ENCODE measurements at places on chromosomes 7 and 10.

DNA sequence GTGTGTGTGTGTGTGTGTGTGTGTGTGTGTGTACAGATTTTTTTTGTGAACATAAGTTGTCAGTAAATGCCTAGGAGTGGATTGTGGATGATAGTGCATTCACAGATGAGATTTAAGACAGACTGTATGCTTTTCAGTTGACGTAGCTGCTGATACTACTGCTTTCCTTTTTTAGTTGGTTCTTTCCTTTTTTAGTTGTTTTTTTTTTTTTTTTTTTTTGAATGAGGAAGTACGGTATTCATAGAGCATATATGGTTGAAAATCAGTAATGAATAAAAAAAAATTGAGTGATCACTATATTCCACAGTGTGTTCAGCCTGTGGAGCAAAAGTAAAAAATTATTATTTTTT, 80.5 kb downstream of the RBM33 start:
- DNase-seq: no peak
- H3K4me1 ChIP-seq: peaks cover 42% of the 10 kb centered on the region
- peak overlapping the region; percentile 26 for H3K27ac ChIP-seq
- no peak overlapping the region for H3K4me3 ChIP-seq
- H3K27me3 ChIP-seq: no peaks in the 10 kb centered on the region

- no peaks in the 10 kb centered on the region for H3K36me3 ChIP-seq
- no peak for DNase-seq
- peaks cover 2% of the 10 kb centered on the region for H3K4me1 ChIP-seq
- no peak overlapping the region for H3K27ac ChIP-seq
Measured at GRCh38 chr10:100325158-100325557, 4.9 kb downstream of the PKD2L1 start.

GRCh38 chr10:78623578-78624215, 445.1 kb upstream of the ZMIZ1 start:
- DNase-seq: no peak
- H3K4me3 ChIP-seq: no peak overlapping the region
- H3K4me1 ChIP-seq: peaks cover 3% of the 10 kb centered on the region
- no peaks in the 10 kb centered on the region for H3K27me3 ChIP-seq
- H3K27ac ChIP-seq: no peak overlapping the region

GRCh38 chr10:71263376-71263775, 51.0 kb downstream of the UNC5B start:
- H3K4me3 ChIP-seq: no peak overlapping the region
- no peak for DNase-seq
- peaks cover 11% of the 10 kb centered on the region for H3K27me3 ChIP-seq

GRCh38 chr10:36269222-36269621, 627.1 kb upstream of the FZD8 start:
- no peak for DNase-seq
- H3K27me3 ChIP-seq: no peaks in the 10 kb centered on the region
- H3K4me1 ChIP-seq: peaks cover 8% of the 10 kb centered on the region

- H3K4me3 ChIP-seq: no peak overlapping the region
- peak overlapping the region; percentile 48 for H3K27ac ChIP-seq
- no peaks in the 10 kb centered on the region for H3K27me3 ChIP-seq
Measured at GRCh38 chr7:101519324-101520023, 109.6 kb downstream of the MYL10 start.

DNA sequence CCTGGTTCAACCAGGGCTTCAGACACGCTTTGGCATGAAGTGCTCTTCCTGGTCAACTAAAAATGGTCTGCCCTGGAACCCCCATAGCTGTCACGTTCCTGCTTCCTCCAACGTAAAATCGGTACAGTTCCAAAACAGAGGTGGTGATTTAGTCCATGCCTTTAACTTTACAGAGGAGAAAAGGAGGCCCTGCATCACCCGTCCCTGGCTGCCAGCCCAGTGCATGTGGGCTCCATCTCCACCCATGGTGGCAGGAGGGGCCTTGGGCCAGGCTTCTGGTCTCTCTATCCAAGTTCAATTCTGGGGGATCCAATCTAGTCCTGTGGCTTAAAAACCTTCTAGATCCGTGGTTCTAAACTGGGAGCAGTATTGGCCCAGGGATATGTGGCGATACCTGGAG, 18.7 kb downstream of the ECHDC3 start:
- peaks cover 3% of the 10 kb centered on the region for H3K27me3 ChIP-seq
- no peak overlapping the region for H3K4me3 ChIP-seq
- no peak overlapping the region for H3K27ac ChIP-seq
- no peaks in the 10 kb centered on the region for H3K36me3 ChIP-seq
- no peak for DNase-seq
- H3K4me1 ChIP-seq: peaks cover 2% of the 10 kb centered on the region

DNA sequence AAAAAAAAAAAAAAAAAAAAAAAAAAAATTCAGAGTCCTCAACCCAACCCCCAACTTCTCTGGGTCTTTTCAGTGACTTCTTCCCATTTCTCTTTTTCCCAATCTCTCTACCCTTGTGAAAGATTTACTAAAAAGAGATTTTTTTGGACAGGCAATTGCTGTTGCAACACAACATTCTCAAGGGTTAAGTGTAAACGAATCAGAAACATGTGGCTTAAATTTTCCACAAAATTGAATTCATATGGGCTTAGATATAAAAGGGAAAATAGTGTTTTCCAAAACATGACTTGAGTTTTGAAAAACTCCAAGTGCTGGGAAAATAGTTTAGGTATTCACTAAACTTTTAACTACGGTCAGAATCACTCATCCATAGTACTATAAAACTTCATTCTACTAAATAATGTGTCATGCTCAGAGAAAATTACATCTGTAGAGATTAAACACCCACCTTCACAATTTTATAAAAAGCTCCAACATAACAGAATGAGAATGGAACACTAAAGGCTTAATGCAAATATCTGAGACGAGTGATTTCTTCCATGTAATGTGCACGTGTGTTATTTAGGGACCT, 643.1 kb downstream of the PARD3 start:
- DNase-seq: no peak
- H3K27me3 ChIP-seq: peaks cover 4% of the 10 kb centered on the region
- H3K27ac ChIP-seq: no peak overlapping the region

DNA sequence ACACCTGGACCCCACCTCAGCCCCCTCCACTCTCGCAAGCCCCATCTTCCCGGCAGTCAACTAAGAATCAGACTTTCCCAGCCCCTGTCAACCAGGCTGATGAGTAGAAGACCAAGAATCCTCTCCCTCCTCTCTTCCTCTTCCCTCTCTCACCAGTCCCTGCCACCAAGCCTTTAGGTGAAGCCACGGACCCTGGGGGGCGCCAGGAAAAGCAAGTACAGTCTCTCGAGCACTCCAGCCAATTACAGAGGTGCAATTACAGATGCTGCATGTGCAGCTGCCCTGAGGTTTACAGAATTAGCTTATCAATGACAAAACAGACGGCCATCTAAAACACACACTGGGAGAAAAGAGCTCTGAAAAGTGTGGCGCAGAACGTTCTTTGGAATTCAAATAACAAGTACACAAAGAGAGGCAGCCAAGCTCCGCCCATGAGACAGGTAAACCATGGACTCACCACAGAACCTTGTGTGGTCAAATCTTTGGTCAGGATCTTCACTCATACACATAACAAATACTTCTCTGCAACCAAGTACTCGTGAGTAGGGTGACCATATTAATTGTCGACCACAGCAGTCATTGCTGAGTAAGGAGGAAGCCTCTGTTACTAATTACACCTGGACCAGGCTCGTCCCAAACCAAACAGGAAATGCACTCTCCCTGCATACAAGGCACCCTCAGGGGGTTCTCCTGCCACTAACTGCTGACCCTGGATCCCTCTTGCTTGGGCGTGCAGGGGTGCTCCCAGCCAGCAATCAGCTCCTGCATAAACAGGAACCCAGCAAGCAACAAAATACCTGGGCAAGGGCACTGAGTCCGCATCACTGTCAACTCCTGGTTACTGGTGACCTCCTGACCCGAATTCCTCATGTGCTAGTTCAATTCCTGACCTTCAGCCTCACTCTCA, 189.2 kb downstream of the FAM107B start:
- H3K27ac ChIP-seq: peak overlapping the region; percentile 66
- no peak for DNase-seq
- H3K4me1 ChIP-seq: peaks cover 32% of the 10 kb centered on the region
- H3K27me3 ChIP-seq: peaks cover 4% of the 10 kb centered on the region
- peak overlapping the region; percentile 14 for H3K4me3 ChIP-seq
- no peaks in the 10 kb centered on the region for H3K36me3 ChIP-seq

GRCh38 chr7:378041-378420, 88.1 kb downstream of the FOXL3 start:
- peaks cover 6% of the 10 kb centered on the region for H3K27me3 ChIP-seq
- no peaks in the 10 kb centered on the region for H3K36me3 ChIP-seq
- peak overlapping the region; percentile 17 for H3K27ac ChIP-seq
- H3K4me3 ChIP-seq: no peak overlapping the region
- DNase-seq: no peak

DNA sequence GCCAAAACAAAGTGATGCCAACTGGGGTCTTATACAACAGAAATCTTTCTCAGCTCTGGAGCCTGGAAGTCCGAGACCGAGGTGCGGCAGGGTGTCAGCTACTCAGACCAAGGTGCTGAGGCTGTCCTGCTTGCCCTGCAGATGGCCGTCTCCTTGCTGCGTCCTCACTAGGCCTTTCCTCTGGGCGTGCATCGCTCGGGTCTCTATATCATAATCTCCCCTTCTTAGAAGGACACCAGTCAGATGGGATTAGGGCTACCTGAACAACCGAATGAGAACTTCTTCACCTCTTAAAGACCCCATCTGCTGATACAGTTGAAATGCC, 244.7 kb downstream of the EBF3 start:
- H3K4me1 ChIP-seq: no peaks in the 10 kb centered on the region
- no peak for DNase-seq
- peaks cover 9% of the 10 kb centered on the region for H3K36me3 ChIP-seq
- no peak overlapping the region for H3K27ac ChIP-seq
- H3K4me3 ChIP-seq: no peak overlapping the region

DNA sequence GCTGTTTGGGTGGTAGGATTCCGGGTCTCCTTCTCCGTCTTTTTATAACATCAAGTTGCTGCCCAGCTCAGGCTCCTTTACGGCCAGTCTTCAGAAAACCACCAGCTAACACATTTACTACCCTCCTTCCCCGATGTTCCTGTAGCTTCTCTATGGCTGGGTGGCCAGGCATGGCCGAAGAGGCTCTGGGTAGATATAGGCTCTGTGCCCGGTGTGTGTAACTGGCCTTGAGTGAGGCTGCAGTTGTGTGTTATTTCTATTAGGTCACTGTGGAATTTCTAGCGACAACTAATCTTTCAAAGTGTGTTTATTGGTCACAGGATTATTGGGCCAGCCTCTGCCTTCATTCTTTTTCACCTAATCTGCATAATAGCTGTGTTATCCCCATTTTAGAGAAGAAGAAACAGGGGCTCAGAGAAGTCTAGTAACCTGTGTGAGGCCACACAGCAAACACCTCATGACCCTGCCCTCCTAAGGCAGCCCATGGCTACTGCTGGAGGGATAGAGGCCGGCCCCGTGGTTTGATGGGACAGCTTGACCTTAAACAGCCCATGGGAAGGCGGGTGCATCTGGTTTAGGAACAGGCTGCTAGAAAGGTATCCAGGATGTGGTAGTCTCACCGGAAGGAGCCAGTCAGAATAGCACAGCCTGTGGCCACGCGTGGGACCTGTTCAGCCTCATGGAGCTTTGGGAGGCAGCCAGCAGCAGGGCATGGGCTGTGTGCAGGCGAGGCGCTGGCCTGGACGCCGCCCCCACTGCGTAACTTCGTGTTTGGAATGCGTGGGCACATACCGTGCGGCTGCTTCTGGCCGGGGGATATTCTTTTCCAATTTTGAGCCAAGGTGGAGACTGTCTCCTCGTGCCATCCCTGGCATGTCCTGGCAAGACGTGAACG, 29.7 kb downstream of the HTRA1 start:
- H3K27ac ChIP-seq: no peak overlapping the region
- DNase-seq: no peak
- peaks cover 1% of the 10 kb centered on the region for H3K27me3 ChIP-seq
- H3K36me3 ChIP-seq: no peaks in the 10 kb centered on the region
- peaks cover 26% of the 10 kb centered on the region for H3K4me1 ChIP-seq
- no peak overlapping the region for H3K4me3 ChIP-seq
